ENCODE measurements at places on chromosomes 4 and X. TPM values are rescaled to one million over a fixed set of nuclear protein-coding genes. Genes with fewer than 3 reads are reported as not detected.
A peak's percentile ranks its signal among the peaks of the same experiment; 100 is the strongest.

- peak; percentile 39 for DNase-seq
These were observed 2.4 kb upstream of the RAB40AL start for GRCh38 chrX:102934624-102935023.

DNA sequence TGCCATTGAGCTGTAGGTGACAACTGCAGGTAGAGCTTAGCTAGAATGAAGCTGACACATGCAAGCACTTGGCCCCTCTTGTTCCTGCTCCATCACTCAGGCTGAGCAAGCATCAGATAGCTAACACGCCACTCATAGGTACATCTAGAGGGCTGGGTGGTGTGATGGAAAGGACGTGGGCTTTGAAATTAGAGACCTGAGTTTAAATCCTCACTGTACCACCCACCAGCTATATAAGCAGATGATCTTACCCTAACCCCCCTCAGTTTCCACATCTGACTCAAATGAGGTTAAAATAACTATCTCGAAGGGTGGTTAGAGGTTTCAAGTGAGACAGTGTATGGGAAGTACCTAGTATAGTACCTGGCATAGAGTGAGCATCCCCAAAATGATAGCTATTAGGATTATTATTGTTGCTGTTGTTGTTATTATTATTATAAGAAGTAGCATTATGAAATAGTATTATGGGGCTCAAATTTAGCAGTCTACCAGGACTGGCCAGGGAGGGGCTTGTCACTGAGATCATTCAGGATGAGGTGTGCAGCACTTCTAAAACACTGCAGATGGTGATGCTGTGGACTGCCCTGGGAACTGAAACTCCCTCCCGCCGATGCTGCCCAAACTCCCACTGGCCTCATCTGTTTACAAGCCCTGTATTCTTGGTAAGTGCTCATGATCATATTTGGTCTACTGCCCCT lies 59.0 kb downstream of the REELD1 start:
- DNase-seq, result no peak

DNA sequence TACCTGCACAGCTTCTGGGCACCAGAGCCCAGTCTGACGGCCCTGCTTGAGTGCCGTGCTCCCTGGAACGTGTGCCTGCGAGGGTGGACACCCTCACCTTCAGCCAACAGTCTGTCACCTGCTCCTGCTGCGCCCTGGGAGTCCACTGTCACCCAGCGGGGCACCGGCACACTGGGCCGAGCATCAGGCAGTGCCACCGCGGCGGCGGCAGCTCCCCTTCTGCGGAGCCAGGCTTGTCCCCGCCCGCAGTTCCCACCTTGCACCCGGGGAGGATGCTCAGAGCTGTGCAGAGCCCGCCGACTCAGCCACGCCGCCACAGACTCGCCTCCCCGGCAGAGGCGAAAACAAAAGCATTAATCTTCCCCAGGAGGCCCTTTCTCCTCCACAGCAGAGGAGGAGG lies 86.8 kb downstream of the ABLIM2 start:
- no peak for DNase-seq

DNA sequence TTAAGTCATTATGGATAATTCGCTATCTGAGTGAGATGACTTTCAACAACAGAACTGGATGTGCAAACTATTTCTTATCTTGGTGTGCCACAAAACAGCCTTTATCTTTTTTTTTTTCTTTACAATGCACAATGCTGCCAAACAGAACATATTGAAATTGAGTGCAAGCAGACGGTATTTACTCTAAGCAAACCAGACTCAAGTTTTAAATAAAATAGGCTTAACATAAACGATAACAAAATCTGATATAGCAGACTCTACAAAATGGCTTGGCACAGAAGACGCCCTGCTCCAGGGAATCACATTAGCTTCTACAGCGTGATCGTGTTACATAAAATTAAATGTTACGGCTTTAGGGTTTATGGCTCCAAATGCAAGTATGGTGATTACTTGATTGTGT lies 9.6 kb upstream of the STK32B start:
- DNase-seq, result no peak

DNA sequence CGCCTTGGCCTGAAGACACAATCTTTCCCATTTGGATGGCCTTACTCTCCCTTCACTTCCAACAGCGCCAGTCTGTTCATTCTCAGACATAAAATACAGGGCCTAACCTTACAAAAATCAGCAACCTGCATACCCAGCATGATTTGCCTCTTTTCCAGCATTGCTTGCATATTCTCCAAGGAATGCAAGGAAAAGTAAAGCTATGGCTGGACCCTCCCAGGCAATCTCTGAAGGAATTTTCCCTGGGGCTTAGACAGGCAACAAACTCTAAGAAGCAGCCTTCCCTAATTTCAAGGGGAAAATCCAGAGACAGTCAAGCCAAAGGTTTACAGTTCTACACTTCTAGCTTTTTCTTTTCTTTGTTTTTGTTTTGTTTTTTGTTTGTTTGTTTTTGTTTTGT lies 3.6 kb downstream of the DCTD start:
- no peak for DNase-seq

GRCh38 chr4:7393601-7394575 lies 40.8 kb downstream of the PSAPL1 start:
- DNase-seq, result no peak

The HERC6 gene
- total RNA-seq, result 0.51 TPM

GRCh38 chr4:4752576-4753401 lies 106.7 kb upstream of the MSX1 start:
- no peak for DNase-seq

The CENPVL3 gene
- total RNA-seq, result not detected

The P2RY10 gene
- total RNA-seq, result not detected

The UGT2B10 gene
- not detected for total RNA-seq

- DNase-seq, result no peak
These were observed 193.9 kb upstream of the SPOCK3 start for GRCh38 chr4:167428156-167428555.

DNA sequence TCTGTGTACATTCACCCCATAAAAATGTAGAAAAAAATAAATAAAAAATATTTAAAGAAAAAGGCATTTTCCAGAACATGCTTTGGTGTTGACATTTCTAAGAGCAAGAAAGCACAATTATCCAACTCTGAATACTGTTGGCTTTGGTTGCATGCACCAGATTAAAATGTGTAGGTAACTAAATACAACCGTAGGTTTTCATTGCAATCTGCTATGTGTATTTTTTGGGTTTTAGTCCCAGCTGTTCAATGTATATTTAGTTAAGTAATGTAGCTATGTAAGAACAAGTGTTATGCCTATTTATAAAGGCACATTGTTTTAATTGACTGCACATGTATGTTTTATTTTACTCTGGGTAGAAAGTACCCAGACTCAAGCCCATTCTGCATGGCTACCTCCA lies 108.1 kb upstream of the PAQR3 start:
- DNase-seq, result no peak

GRCh38 chr4:185005219-185005819 lies 13.0 kb upstream of the HELT start:
- peak; percentile 85 for DNase-seq

GRCh38 chr4:88204882-88205281 lies 46.4 kb upstream of the ABCG2 start:
- no peak for DNase-seq

GRCh38 chrX:29453333-29453732 lies 762.0 kb upstream of the MAGEB2 start:
- peak; percentile 43 for DNase-seq

DNA sequence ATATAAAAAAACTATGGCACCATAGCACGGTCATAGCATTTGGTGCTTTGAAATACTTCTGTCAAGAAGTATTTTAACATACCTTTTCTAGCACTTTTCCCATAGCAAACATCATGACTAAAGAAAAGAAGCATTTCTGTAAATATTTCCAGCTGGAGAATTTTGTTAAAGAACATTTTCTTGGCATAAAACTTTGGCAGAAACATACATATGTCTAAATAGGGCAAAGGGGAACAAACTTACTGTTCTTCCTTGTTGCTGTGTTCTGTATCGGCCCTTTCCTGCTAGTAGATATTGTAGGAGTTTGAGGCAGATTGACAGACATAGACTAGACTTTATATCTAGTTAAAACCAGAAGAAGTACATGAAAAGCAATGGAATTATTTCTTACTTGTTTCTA lies 2368.5 kb downstream of the PCDH7 start:
- peak; percentile 63 for DNase-seq

The SLC2A9 gene
- total RNA-seq, result 0.25 TPM

DNA sequence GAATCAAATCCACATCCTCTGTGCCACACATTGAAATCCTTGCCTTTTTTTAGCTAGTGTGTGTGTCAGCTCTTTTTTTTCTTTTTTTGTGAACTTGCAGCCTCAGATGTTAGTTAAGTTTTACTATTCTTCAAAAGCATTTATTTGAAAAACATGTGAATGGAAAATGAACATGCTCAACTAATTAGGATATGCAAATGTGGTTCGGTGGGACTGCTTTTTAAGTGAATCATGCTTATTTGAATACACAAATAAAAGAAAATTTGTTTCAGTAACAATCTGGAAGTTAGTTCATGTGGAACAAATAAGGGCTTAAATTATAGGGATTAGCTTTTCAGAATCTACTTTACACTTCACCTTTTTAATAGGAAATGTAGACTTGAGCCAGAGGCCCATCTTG lies 751.5 kb upstream of the FAM241A start:
- DNase-seq, result no peak

The SLC10A7 gene
- 11.3 TPM for total RNA-seq

DNA sequence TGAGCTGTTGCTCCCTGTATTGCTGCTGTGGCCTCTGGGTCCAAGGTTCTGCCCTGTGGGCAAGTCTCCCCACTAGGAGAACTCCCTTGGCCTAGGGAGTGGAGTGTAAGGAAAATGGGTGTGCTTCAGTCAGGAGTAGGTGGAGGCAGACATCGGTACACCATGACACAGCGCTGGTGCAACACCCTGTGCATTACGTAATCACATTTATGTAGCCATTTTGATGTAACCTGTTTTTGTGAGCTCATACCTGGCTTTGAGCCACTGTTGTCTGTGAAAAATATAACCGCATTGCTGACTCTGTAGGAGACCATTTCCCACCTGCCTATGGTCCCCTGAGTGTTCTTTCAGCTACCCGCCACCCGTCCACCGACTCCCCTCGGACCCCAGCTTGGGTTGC lies 700.5 kb upstream of the AGA start:
- DNase-seq, result no peak

The PTPN13 gene
- 42.7 TPM for total RNA-seq

Measured in GM23248 (cell line).